GM12891 (cell line): ENCODE measurements at places on chromosomes 1 and 21.

DNA sequence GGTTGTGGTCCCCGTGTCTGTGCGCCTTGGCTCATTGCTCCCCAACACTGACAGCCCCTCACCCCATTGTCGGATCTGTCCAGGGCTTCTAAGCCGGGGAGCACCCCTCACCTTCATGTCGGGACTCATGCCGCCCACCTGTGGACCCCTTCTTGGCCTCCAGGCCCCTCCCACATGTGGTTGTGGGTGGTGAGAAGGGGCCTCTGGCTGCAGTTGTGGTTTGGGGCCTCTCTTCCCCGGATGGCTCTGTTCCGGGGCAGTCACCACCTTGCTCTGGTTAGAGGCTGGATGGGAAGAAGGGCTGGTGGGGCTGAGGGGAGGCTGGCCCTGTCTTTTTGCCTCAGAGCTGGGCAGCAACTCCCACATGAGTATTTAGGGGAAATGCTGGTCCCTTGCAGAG lies 158.6 kb upstream of the C1orf174 start:
- no peak for DNase-seq

GRCh38 chr1:218031901-218032300 lies 253.2 kb upstream of the RRP15 start:
- no peak for DNase-seq

GRCh38 chr21:38326899-38327298 lies 70.1 kb downstream of the KCNJ15 start:
- no peak for DNase-seq

- DNase-seq, result no peak
Observed at GRCh38 chr21:16597753-16598152, 868.0 kb downstream of the USP25 start.

DNA sequence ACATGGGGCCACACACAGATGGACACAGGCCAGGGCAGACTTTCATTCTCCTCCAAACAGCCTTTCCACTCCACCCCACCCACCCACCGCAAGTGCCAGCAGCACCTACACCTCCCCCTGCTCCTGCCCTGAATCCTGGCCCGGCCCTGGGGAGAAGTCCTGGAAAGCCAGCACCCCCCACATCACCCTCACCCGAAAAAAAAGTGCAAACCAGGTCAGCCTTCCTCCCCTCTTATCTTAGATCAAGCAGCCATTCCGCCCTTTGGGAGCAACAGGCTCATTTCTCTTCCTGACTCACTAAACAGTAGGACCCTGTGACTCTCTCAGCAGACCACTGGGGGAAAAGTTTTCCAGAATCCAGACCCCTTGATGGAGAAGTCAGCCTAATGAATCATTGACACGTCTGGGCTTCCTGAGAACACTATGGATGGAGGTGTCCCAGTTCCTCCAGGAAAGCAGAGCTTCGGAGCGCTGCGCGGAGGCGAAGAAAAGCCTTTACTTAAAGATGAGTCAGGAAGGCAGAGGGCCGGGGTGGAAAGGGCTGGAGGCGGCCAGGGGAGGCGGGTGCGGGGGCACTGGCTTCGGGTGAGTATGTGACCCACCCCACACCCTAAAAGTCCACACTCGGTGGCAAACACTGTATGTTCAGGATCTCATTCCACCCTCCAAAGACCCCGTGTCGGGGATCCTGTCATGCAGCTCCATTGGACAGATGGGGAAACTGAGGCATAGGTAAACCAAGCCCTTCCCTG lies 588.7 kb downstream of the MATN1 start:
- no peak for DNase-seq

DNA sequence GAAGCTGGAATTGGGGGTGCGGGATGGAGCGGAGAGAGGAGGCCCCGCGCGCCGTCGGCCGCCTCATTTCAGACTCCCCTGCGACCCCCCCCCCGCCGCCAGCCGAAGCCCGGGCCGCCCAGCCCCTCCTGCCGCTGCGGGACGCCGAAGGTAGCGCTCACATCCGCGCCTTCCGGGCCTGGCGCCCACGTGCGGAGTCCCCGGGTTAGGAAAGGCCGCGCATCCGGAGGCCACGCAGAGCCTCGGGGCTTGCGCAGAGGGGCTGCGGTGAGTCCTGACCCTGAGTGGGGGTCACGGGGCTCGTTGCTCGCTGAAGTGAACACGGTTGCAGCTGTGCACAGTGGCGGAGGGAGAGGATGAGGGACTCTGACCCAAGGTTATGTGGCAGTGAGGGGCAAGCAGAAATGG lies 552 bp upstream of the ZNF496 start:
- peak; percentile 57 for DNase-seq

GRCh38 chr1:88730995-88731394 lies 46.9 kb downstream of the PKN2 start:
- no peak for DNase-seq

GRCh38 chr1:58895082-58895481 lies 111.2 kb upstream of the JUN start:
- DNase-seq, result no peak

GRCh38 chr21:42356650-42357049 lies 5.9 kb upstream of the TFF2 start:
- DNase-seq, result no peak

- no peak for DNase-seq
Observed at GRCh38 chr1:92876351-92876750, 44.5 kb downstream of the RPL5 start.

- no peak for DNase-seq
Observed at GRCh38 chr1:91505086-91505485, 4.4 kb downstream of the CDC7 start.

- DNase-seq, result no peak
Observed at GRCh38 chr1:28436211-28436769, 66.8 kb downstream of the PHACTR4 start.

DNA sequence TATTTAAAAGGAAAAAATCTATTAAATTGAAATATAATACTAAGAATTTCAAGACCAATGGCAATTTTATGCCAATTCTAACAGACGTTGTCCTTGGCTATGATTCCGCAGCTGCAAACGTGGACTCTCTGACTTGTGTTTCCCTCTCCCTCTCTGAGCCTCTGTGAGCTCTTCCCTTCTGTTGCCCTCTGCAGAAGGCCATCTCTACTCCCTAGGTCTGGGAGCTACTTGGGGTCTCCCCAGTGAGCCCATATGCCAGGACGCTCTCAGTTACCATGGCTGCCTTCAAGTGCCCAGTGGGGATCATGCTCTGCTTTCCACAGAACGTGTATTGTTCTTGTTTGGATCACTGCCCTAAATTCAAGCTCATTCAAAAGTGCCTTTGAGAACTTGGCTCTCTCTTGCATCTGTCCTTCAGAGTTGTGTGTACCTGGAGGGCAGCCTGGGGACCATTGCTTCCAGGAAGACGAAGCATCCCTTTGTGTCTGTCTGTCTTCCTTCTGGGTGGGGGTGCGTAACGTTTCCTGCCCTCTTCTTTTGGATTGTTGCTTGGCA lies 97.5 kb upstream of the TSPAN2 start:
- no peak for DNase-seq

DNA sequence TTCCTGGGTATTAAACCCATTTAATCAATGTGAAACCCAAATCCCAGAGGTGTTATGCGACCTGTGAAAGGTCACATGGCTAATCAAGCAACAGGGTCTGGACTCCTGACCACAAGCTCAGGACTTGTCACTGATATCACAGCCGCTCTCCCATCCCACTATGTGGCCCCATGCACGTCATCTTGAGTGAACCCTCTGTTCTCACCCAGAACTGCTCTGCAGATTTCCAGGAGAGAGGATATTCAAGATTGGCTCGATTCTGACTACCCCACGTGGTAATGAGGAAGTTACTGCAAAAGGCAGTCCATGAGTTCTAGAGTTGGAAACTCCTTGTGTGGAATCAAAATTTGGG lies 173.5 kb upstream of the ETV3 start:
- no peak for DNase-seq

DNA sequence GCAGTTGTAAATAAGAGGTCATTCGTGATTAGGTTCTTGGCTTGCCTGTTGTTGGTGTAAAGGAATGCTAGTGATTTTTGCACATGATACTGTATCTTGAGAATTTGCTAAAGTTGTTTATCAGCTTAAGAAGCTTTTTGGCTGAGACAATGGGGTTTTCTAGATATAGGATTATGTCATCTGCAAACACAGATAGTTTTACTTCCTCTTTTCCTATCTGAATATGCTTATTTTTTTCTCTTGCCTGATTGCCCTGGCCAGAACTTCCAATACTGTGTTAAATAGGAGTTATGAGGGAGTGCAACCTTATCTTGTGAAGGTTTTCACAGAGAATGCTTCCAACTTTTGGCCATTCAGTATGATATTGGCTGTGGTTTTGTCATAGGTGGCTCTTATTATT lies 576.1 kb upstream of the RGS18 start:
- DNase-seq, result no peak

DNA sequence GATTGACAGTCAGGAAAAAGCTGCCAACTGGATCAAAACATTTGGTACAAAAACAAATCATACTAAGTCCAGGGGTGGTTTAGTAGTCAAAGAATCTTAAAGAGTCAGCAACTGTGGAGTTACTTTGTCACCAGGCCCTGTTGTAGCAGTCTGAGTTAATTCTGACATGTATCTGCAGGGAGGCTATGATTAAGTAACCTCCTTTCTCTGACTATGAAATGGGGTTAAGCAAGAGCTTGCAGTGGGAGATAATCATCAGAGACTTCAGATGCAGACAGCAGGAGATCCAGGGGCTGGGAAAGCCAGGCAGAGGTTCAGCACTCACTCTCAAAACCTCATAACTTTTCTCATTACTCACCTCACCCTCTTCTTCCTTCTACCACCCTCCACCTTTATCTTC lies 99.2 kb upstream of the BTG3 start:
- no peak for DNase-seq

DNA sequence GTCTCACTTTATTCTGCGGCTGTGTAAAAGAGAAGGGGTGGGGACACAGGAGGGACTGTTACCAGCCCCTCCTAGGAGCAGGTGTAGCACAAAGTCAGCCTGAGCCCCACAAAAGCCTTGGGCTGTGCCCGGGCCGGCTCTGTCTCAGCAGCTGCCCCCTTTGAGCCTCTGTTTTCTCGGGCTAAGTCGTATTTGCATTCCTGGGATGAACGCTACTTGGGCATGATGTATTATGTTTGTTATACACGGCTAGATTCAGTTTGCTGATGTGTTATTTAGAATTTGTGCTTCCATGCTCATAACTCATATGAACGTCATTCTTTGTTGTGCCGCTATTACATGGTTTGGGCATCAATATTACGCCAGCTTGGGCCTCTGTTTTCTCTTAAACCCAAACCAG lies 47.8 kb downstream of the KCNN3 start:
- DNase-seq, result no peak

GRCh38 chr1:40313329-40313957 lies 3.6 kb downstream of the COL9A2 start:
- no peak for DNase-seq
